ENCODE measurements at places on chromosomes 13 and 19. TPM values are rescaled to one million over a fixed set of nuclear protein-coding genes. Genes with fewer than 3 reads are reported as not detected.

The ZNF816 gene
- total RNA-seq, result 15.1 TPM

GRCh38 chr19:19548915-19549759, 11.1 kb downstream of the CILP2 start:
- no peaks in the 10 kb centered on the region for H3K27me3 ChIP-seq
- no peaks in the 10 kb centered on the region for H3K36me3 ChIP-seq
- no peak overlapping the region for H3K27ac ChIP-seq
- H3K4me3 ChIP-seq, result no peak overlapping the region

The NOTCH3 gene
- 22.7 TPM for total RNA-seq

GRCh38 chr13:25943658-25944057, 108.2 kb downstream of the SHISA2 start:
- DNase-seq, result no peak
- H3K4me1 ChIP-seq, result no peaks in the 10 kb centered on the region
- no peaks in the 10 kb centered on the region for H3K36me3 ChIP-seq
- no peaks in the 10 kb centered on the region for H3K27me3 ChIP-seq
- H3K4me3 ChIP-seq, result no peak overlapping the region

The VRK3 gene
- total RNA-seq, result 24.2 TPM

DNA sequence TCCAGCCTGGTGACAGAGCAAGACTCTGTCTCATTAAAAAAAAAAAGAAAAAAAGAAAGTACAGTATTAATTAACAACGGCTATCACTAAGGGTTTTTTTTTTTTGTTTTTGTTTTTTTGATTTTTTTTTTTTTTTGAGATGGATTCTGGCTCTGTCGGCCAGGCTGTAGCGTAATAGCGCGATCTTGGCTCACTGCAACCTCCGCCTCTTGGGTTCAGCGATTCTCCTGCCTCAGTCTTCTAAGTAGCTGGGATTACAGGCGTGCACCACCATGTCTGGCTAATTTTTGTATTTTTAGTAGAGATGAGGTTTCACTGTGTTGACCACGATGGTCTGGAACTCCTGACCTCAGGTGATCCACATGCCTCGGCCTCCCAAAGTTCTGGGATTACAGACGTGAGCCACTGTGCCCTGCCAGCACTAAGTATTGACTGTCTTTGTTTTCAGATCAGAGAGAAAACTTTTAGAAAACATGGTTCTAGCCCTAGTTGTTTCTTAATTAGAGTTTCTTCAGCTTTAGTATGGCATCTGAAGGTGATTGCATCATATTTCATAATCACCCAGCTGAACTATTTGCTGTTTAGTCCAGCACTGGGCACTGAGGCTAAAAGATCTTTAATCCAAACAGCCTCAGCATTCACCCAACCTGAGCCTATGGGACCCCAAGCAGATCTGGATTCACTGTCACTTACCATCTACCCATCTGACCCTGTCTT, 2.7 kb upstream of the GATAD2A start:
- H3K27me3 ChIP-seq, result no peaks in the 10 kb centered on the region
- H3K4me1 ChIP-seq, result peaks cover 5% of the 10 kb centered on the region
- peak overlapping the region; percentile 40 for H3K27ac ChIP-seq
- DNase-seq, result no peak
- no peak overlapping the region for H3K4me3 ChIP-seq
- no peaks in the 10 kb centered on the region for H3K36me3 ChIP-seq

DNA sequence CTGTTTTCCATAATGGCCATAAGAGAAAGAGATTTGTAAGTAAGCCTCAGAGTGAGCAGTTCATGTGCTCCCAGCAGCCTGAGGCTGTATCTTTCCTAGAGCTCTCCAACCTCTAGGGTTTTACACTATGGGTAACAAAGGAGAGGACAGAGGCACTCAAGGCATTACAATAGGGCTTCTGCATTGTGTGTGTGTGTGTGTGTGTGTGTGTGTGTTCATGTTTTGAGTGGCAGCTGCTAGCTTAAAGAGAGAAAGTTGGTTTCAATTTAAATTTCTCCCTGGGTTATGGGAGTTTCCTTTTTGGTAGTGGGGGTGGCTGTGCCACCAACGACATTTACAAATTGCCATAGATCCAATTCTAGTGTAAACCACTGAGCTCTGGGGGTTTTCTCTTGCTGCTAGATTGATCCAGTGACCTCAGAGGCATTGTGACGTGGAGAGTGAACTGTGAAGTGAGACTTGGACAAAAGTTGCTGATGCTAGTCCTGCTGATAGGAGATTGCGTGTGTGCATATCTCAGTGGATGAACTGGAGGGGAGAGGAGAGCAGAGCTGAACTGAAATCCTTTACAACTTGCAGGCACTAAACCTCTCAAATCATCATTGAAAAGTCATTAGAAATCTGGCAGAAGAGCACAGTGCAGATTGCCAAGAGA, 67.2 kb upstream of the OLFM4 start:
- DNase-seq, result no peak
- H3K27ac ChIP-seq, result no peak overlapping the region
- no peaks in the 10 kb centered on the region for H3K36me3 ChIP-seq
- no peaks in the 10 kb centered on the region for H3K27me3 ChIP-seq
- H3K4me3 ChIP-seq, result no peak overlapping the region

The ZNF486 gene
- 27.8 TPM for total RNA-seq

The GFY gene
- not detected for total RNA-seq

DNA sequence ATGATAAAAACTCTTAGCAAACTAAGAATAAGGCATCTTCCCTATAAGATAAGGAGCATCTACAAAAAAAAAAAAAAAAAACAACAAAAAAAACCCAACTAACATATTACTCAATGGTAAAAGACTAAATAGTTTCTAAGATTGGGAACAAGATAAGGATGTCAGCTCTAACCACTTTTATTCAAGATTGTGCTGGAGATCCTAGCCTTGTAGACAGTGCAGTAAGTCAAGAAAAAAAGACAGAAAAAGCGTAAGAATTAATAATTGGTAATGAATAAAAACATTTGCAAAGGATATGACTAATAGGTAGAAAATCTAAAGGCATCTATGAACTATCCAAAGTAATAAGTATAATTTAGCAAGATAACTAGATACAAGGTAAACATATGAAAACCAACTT, 33.0 kb downstream of the ZIC2 start:
- H3K27me3 ChIP-seq, result no peaks in the 10 kb centered on the region
- H3K4me1 ChIP-seq, result no peaks in the 10 kb centered on the region
- H3K4me3 ChIP-seq, result no peak overlapping the region
- no peaks in the 10 kb centered on the region for H3K36me3 ChIP-seq
- no peak overlapping the region for H3K27ac ChIP-seq

- peak overlapping the region; percentile 97 for H3K4me3 ChIP-seq
- H3K27me3 ChIP-seq, result no peaks in the 10 kb centered on the region
- DNase-seq, result peak; percentile 43
- peaks cover 11% of the 10 kb centered on the region for H3K4me1 ChIP-seq
- no peaks in the 10 kb centered on the region for H3K36me3 ChIP-seq
- peak overlapping the region; percentile 100 for H3K27ac ChIP-seq
Measured at GRCh38 chr13:109784590-109785140, 1.7 kb downstream of the IRS2 start.

The IGFL2 gene
- total RNA-seq, result not detected

The PLEKHA4 gene
- total RNA-seq, result 22.4 TPM

DNA sequence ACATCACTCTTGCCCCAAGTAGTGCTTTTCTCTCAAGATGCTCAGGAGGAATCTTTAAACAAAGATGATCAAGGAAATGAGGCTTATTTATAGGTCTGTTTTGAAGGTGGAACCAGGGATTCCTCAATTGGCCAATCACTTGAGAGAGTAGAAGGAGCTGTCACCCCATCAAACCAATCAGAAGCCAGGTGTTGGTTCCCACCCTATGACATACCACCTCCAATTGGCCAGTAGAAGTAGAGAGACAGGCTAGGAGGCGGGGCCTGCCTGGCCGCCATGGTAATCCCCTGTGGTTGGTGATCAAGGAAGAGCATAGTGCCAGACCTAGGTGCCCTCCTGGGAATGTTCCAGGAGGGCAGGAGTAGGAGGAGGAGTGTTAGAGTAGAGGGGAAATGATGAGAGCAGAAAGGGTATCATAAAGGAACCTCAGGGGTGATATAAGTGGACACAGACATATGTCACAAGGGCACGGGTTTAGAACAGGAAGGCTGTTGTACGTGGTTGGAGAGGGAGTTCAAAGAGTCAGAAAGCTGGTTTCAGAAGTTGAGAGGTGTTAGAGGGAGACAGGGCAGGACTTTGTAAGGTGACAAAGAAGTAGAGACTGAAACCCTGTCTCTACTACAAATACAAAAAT, 10.5 kb downstream of the PMIS2 start:
- no peak for DNase-seq
- no peaks in the 10 kb centered on the region for H3K4me1 ChIP-seq
- H3K36me3 ChIP-seq, result no peaks in the 10 kb centered on the region
- no peak overlapping the region for H3K4me3 ChIP-seq

DNA sequence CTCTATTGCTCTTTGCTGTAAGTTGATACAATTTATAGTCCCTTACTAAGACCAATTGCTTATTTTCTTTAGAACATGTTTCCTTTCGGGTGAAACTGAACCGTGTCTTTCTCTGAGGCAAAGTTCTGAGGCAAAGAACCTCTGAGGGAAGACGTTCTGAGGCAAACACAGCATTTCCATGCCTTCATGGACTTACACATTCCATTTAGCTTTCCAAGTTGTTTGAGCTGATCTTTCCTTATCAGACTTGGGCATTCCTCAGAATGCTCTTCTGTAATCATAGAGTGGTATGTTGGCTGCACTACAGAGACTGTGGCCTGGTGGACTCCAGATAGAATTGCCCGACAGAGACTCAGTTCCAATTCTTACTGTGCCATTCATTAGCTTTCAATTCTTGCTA, 579.1 kb downstream of the KCTD12 start:
- H3K27ac ChIP-seq, result no peak overlapping the region
- H3K36me3 ChIP-seq, result no peaks in the 10 kb centered on the region
- H3K4me3 ChIP-seq, result no peak overlapping the region
- H3K4me1 ChIP-seq, result no peaks in the 10 kb centered on the region
- no peaks in the 10 kb centered on the region for H3K27me3 ChIP-seq

- H3K36me3 ChIP-seq, result no peaks in the 10 kb centered on the region
- no peak overlapping the region for H3K4me3 ChIP-seq
- no peaks in the 10 kb centered on the region for H3K27me3 ChIP-seq
- H3K27ac ChIP-seq, result no peak overlapping the region
- no peaks in the 10 kb centered on the region for H3K4me1 ChIP-seq
Measured at GRCh38 chr19:17766543-17767131, 15.4 kb downstream of the FCHO1 start.

DNA sequence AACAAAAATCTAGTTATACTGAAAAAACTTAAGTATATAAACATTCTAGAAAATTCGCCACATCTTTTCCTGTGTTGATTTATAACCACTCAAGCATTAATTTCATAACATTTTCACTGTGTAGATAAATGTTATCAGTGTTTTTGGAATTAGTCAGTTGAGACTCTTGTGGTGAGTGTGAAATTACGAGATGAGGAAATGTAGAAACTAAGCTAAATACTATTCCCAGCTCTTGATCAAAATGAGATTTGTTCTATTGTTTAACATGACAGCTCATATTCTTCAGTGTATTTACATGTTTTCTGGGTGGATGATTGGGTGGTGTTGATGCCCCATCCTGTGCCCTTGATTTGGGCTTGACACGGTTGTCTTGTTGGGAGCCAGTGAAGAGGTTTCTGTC, 406.8 kb downstream of the DACH1 start:
- no peak overlapping the region for H3K4me3 ChIP-seq
- no peak for DNase-seq
- no peak overlapping the region for H3K27ac ChIP-seq
- H3K27me3 ChIP-seq, result no peaks in the 10 kb centered on the region

DNA sequence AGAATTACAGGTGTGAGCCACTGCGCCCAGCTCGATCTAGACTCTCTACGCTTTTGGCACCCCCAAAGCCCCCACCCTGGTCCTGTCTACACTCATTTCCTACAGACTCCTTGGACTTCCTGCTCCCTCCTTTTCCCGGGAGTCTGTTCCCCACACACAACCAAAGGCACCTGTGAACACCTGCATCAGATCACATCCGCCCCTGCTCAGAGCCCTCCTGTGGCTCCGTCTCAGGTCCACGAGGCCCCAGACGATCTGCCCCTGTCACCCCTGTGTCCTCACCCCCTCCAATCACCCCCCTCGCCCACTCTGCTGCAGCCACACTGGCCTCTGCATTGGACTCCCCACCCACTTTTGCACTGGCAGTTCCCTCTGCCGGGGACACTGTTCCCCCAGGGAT, 12.4 kb upstream of the PAK4 start:
- no peak overlapping the region for H3K27ac ChIP-seq
- no peak overlapping the region for H3K4me3 ChIP-seq
- H3K27me3 ChIP-seq, result no peaks in the 10 kb centered on the region
- DNase-seq, result no peak
- no peaks in the 10 kb centered on the region for H3K4me1 ChIP-seq

DNA sequence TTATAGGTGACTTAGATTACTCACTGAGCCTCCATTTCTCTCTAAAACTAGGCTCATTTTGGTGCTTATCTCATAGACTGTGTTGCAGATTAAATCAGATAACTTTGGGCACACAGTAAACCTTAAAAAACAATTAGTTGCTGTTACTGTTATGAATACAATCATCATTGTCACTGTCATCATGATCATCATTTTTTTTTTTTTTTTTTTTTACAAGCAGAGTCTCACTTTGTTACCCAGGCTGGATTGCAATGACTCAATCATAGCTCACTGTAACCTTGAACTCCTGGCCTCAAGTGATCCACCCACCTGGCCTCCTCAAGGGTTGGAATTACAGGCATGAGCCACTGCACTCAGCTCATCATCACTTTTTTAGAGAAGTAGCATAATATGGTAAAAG, 60.0 kb downstream of the VWA8 start:
- no peak overlapping the region for H3K4me3 ChIP-seq
- H3K36me3 ChIP-seq, result no peaks in the 10 kb centered on the region
- no peak for DNase-seq
- H3K4me1 ChIP-seq, result no peaks in the 10 kb centered on the region

- H3K36me3 ChIP-seq, result no peaks in the 10 kb centered on the region
- DNase-seq, result no peak
- H3K4me1 ChIP-seq, result no peaks in the 10 kb centered on the region
- no peaks in the 10 kb centered on the region for H3K27me3 ChIP-seq
- no peak overlapping the region for H3K4me3 ChIP-seq
- H3K27ac ChIP-seq, result no peak overlapping the region
Measured at GRCh38 chr13:60689571-60689970, 292.6 kb downstream of the TDRD3 start.

DNA sequence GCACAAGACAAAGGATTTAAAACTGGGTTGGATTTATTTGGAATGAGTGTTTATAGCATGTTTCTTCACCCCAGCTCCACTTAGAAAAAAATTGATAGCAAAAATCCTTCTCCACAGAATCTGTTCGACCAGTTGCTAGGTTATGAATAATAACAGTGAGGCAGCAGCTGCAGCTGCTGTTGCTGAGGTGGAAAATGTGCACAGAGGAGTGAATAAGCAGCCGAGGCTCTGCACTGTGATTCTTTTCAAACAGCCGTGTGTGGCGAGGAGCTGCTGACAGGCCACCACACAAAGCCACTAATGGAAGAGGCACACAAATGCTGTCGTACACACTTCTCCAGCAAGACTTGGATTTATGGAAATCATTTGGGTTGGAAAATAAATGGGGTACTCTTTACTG, 6.4 kb upstream of the RASL11A start:
- peak overlapping the region; percentile 29 for H3K27ac ChIP-seq
- no peaks in the 10 kb centered on the region for H3K36me3 ChIP-seq
- DNase-seq, result no peak
- no peaks in the 10 kb centered on the region for H3K4me1 ChIP-seq
- no peaks in the 10 kb centered on the region for H3K27me3 ChIP-seq

The SRRM5 gene
- total RNA-seq, result 1.6 TPM

GRCh38 chr19:16797876-16798275, 31.3 kb upstream of the SIN3B start:
- no peaks in the 10 kb centered on the region for H3K27me3 ChIP-seq
- H3K36me3 ChIP-seq, result no peaks in the 10 kb centered on the region
- DNase-seq, result no peak
- H3K4me3 ChIP-seq, result no peak overlapping the region
- no peak overlapping the region for H3K27ac ChIP-seq

The FGF22 gene
- total RNA-seq, result 0.48 TPM
